ENCODE measurements at places on chromosomes 5 and 9.

DNA sequence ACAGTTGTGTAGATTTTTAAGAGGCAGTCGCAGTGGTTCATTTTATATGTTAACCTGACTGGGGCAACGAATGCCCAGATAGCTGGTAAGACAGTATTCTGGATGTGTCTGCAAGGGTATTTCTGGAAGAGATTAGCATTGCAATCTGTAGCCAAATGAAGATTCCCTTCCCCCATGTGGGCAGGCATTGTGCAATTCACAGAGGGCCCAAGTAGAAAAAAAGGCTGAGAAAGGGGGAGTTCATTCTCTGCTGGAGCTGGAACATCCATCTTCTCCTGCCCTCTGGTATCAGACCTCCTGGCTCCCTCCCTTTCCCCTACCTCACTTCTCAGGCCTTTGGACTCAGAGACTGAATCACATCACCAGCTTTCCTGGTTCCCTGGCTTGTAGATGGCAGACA is 70.6 kb downstream of the TENT4A start:
- DNase-seq, result no peak

DNA sequence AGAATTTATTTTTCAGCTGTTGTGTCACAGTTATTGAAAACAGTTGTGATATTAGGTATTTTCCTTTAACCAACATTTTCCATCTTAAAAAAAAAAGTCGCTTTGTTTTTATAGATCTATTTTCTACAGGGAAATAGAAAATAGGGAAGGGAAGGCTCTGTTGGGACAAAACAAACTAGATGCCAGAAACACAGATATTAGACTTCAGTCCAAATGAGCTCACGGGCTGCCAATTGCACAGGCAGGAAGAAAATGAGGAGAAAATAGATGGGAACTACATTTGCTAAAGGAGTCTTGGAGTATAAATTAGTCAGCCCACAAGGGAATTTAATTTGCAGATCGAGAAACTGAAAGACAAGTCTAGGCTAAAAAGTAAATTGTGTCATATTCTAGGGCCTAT is 21.4 kb upstream of the ISOC1 start:
- no peak for DNase-seq

GRCh38 chr5:53037141-53037859 is 48.1 kb downstream of the ITGA2 start:
- no peak for DNase-seq

GRCh38 chr5:72191404-72191803 is 84.1 kb downstream of the MAP1B start:
- no peak for DNase-seq

- no peak for DNase-seq
Measured at GRCh38 chr5:71955723-71956122, 151.6 kb upstream of the MAP1B start.

GRCh38 chr5:13316176-13316575 is 628.3 kb downstream of the DNAH5 start:
- DNase-seq, result no peak

- no peak for DNase-seq
Measured at GRCh38 chr9:78592811-78593210, 295.9 kb downstream of the PSAT1 start.

- no peak for DNase-seq
Measured at GRCh38 chr5:147504535-147504934, 5.3 kb downstream of the DPYSL3 start.

- no peak for DNase-seq
Measured at GRCh38 chr5:18807256-18808149, 1173.2 kb downstream of the TAF11L14 start.

DNA sequence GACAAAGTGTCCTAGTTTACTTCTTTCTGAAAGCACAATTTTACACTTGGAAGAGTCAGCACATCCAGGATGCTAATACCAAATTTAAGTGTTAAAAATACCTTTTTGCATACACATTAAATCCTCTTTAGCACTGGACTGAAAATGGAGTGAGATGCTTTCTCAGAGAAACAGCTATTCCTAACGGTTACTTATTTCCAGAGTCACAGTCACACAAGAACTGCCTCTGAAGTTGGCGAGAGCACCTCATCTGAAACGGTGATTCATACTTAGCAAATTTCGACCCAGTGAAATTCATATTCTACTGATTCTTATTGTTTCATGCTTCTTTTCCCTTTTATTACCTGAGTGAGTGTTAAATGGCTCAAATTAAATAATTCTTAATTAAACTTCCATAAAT is 12.2 kb downstream of the CDH18 start:
- no peak for DNase-seq

GRCh38 chr5:181235323-181235688 is 8.4 kb downstream of the RACK1 start:
- no peak for DNase-seq

DNA sequence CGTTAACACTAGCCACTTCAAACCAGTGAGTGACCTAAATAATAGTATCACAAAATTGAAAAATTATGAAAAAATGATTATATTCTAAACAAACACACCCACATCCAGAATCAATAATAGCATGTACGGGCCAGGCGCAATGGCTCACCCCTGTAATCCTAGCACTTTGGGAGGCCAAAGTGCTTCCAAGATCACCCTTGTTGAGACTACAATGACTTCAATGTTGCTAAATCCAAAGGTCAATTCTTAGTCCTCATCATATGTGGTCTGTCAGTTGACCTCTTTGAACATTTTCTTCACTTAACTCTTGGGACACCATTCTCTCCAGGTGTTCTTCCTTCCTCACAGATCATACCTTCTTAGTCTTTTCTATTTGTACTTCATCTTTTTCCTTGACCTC is 11.3 kb downstream of the RIOK2 start:
- no peak for DNase-seq

DNA sequence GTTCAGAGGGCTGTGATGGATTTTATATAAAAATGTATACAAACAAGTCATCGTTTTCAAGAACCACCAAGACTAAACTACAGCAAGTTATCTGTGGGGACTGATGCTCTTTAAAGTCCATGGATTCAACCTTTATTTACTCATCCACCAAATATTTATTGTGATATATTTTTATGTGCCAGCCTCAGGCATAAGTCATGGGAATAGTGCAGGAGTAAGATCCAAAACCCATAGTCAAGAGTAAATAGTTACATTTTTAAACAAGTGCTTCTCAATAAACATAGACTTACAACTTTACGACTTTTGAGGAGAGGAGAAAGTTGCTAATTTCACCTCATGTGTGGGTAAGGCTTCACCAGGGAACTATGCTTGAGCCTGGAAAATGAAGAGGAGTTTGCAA is 24.6 kb downstream of the MACIR start:
- DNase-seq, result no peak

DNA sequence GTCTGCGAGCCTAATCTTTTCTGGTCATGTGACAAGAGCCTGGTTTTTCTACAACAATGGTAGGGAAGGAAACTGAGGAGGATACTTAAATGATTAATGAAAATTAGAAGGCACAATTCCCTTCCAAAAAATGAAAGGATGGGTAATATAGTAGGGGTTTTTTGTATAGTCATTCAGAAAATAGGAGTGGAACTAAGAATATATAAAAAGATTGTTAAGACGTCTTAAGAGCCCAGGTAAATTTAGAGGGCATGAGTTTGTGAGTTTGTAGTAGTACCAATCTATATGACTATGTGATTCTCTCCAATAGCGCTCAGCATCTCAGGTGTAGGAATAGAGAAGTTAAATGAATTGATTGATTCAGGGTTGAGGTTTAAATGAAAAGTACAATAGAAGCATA is 50.1 kb downstream of the GNG10 start:
- no peak for DNase-seq

GRCh38 chr9:85172001-85172978 is 502.8 kb downstream of the NTRK2 start:
- DNase-seq, result no peak

DNA sequence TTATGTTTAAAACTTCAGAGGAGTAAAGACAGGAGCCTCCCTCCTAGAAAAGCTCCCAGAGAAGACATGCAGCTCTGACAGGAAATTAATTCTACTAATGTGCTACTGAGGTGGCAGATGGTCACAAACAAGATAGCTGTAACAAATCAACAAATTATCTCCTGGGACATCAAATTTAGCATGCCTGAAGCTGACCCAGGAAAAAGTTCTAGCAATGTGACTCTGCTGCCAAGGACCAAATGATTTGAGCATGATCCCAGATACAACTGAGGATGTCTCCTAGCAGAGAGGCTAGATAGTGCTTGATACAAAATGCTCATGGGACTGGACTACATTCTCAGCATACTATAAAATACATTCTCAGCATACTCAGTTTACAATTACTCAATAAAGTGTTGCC is 413.5 kb upstream of the SMC2 start:
- DNase-seq, result no peak

DNA sequence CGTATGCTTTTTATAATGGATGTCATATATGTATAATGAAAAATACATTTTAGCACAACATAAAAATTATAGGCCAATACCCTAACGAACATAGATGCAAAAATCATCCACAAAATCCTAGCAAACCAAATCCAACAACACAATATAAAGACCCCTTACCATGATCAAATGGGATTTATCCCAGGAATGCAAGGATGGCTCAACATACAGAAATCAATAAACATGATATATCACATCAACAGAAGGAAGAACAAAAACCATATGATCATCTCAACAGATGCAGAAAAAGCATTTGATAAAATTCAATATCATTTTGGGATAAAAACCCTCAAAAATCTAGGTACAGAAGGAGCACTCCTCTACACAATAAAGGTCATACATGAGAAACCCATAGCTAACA is 27.7 kb downstream of the VAV2 start:
- no peak for DNase-seq

GRCh38 chr9:1837453-1838084 is 177.6 kb upstream of the SMARCA2 start:
- no peak for DNase-seq

GRCh38 chr5:80255811-80256712 is at the start of gene SERINC5:
Gene SERINC5 (minus strand): TSS chr5:80256048. CDS start chr5:80255922, 126 bp downstream.
- DNase-seq, result peak; percentile 73

- DNase-seq, result no peak
Measured at GRCh38 chr9:99134893-99135341, 30.0 kb downstream of the TGFBR1 start.

- no peak for DNase-seq
Measured at GRCh38 chr9:110797611-110798010, 129.0 kb downstream of the MUSK start.

DNA sequence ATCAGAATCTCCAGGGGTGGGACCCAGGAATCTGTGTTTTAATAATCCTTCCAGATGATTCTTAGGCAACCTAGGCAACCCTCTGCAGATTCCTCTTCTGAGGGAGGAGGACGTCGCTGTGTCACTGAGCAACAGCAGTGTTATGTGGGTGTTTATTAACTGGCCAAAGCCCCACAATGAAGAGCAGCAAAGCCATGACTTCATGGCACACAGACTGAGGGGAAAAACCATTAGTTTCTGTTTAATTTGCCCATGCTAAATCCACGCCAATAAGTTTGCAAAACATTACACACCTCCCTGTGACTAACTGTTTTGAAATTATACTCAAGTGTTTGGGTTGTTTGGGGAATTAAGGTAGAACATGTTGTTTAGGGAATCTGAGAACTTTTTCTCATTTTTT is 83.7 kb upstream of the TMED7 start:
- DNase-seq, result no peak

DNA sequence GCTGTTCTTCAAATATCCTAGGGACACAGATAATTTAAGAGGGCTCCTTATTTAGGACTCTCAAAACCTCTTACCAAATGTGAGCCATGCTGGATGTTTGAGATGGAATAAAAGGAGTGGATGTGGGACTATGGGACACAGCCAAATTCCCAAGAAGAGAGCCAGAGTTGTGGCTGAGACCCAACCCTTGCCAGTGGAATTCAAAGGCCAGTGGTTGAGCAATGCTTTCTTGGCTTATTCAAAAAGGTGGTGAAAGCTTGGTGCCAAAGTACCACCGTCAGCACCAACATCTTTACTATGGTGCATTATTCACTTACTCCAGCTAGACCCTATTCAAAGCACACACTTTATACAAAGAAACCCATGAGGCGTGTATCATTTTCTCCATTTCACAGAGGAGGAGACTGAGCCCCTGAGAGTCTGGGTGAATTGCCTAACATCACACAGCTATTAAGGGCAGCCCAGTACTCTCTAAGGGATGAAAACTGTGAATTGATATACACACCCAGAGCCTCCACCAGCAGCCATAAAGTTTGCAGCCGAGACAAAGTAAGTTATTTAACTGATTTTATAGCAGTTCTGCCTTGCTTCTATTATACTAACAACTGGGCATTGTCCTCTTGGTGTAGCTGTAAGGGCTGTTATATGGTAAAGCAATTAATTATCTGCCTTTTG is 391.7 kb downstream of the ACTL7B start:
- no peak for DNase-seq

- DNase-seq, result no peak
Measured at GRCh38 chr5:139565411-139566305, 4.5 kb downstream of the UBE2D2 start.

GRCh38 chr5:73523861-73524260 is 25.6 kb downstream of the BTF3 start:
- no peak for DNase-seq

DNA sequence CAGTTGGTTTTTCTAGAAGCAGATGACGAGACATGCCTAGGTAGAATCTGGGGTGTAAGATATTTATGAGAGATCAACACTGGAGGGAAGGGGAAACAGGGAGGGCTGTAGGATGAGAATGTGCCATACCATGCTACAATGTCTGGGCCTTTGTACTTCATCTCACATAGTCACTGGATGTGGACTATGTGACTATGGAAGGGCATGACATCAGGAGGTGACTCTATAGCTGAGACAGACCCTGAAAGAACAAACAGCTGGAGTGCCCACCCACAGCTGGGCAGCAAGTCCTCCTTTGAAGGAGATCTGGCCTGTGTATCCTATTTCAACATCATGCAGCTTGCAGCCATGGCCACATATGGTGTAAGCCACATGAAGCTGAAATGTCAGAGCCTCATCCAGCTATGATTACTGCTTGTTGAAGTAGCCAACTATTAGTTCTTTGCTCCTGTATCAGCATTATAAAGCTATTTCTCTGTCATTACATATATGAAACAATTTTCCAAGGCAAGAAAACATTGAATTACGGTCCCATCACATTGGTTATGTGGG is 46.2 kb upstream of the KIF2A start:
- DNase-seq, result no peak

DNA sequence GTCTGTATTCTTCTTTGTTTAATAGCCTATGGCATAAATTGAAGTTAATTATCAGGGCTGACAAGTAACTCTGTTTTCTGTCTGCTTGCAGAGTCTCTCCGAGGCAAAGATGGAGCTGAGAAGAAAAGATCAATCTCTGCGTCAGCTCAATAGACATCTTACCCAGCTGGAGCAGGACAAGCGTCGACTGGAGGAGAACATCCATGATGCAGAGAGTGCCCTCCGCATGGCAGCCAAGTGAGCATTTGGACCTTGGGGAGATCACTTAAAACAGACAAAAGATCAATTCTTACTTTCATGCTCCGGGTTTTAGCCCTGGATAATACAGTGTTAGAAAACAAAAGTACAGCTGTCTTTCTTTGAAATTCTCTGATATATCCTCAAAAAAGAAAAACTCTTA is 293.8 kb downstream of the CCDC171 start:
- DNase-seq, result no peak

- no peak for DNase-seq
Measured at GRCh38 chr5:29508131-29508530, 1685.4 kb upstream of the CDH6 start.

GRCh38 chr9:136079211-136079915 is 15.7 kb downstream of the NACC2 start:
- DNase-seq, result no peak

Data from activated CD4-positive, CD25-positive, alpha-beta regulatory T cell (primary cell).